ENCODE measurements at places on chromosomes 16 and 17.

DNA sequence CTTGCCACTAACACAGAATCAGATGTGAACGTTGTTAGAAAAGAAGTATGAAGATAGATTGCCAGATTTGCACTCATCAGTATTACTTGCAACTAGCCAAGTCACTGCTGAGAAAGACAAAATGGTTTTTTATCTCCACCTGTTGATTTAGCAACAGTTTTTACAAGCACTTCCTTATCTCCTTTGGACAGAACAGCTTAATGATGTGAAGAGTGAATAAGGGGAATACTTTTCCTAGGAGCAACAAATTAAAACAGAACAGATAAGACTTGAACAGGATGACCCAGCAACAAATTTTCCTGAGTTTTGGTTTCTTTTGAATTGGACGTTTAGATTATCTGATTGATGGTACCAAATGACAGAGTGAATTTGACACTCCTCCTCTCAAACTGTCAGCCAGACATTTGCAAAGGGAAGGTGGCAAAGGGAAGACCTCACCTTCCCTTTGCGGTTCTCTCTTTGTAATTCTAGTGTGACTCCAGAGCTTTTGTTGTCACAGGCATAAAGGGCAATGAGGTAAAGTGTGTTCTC, 130.6 kb downstream of the NLK start:
- DNase-seq = no peak

GRCh38 chr16:57993438-57993837, 7.0 kb downstream of the ZNF319 start:
- no peak for DNase-seq

GRCh38 chr16:58931436-58931835, 197.3 kb upstream of the GOT2 start:
- DNase-seq = no peak

- DNase-seq = no peak
Observed at GRCh38 chr17:7222093-7222971, 2.6 kb downstream of the ACADVL start.

DNA sequence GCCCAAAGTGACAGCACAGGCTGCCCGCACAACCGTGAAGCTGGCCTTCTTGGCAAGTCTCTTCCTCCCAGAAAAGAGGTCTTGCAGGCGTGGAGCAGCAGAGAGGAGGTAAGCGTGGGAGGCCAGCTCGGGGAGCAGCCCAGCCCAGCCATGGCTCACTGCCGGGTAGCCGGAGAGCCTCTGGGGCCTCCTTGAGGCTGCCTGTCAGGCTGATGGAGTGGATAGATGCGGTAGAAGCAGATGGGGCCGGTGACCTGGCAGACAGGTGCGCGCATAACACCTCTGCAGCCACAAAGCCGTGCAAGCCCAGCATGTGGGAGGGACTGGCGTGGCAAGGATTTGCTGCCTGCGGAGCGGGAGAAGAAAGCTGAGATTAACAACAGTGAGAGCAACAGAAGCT, 17.1 kb upstream of the DOK4 start:
- no peak for DNase-seq

DNA sequence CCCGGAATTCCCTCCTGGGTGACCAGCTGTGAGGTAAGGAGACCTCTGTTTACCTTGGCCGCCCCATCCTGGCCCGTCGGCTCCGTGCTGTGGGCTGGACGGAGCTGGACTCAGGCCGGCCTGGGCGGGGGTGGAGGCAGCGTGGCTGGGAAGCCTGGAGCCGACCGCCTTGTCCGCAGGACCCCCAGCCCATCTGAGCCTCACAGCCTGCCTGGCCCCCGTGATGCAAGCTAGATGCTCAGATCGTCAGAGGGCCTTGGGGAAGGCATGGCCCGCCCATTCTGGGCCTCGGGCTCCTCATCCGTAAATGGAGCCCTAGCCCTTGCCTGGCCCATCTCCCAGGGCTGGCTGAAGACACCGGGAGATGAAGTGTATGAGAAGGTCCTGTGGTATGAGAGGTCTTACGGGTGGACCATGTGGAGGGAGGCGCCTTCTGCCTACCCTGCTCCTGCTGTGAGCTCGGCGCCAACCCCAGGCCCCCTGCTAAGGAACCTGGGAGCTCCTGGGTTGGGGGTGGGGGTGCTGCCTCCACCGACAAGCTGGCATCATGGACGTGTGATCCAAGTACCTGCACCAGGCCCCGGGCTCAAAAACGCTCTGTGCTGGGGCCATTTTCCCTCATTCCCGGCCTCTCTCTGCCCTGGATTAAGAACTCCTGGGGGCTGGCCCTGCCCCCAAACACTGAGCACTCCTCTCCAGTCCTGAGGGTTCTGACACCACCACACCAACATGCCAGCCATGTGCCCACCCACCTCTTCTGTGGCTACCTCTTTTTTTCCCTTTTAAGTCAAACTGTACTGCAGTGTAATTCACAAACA, 5.4 kb upstream of the P2RX1 start:
- no peak for DNase-seq

DNA sequence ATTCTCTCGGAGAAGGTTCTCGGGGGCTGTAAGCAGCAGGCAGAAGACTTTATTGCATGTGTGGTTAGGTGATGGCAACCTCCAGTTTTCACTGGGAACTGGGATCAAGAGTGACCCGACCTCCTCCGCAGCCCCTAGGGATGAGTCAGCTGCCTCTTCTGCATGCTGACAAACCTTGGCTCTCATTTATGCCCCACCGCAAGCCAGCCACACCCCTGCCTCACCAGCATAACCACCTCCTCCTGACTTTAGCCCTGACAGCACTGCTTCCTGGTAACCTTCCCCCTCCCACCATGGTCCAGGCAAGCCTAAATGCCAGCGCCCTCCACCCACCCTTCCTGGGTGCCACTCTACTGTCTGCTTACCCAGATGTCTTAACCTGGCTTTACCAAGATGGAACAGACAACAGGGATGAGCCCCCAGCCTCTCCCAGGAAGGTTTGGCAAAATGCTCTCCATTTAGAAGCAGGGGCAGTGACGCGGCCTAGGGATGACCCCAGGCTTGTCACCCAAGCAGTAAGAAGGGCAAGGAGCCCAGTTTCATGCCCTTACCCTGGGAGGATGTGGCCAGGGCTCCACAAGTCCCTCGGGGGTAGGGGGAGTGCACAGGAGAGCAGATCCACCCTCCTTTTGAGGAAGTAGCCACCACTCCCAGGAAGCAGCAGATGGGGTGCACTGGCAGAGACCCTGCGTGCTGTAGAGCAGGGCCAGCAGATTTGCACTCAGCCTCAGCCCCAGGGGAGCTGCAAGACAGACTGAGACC, 73.5 kb downstream of the GOSR1 start:
- peak; percentile 11 for DNase-seq

GRCh38 chr16:48393485-48394354, 8.5 kb upstream of the SIAH1 start:
- no peak for DNase-seq

DNA sequence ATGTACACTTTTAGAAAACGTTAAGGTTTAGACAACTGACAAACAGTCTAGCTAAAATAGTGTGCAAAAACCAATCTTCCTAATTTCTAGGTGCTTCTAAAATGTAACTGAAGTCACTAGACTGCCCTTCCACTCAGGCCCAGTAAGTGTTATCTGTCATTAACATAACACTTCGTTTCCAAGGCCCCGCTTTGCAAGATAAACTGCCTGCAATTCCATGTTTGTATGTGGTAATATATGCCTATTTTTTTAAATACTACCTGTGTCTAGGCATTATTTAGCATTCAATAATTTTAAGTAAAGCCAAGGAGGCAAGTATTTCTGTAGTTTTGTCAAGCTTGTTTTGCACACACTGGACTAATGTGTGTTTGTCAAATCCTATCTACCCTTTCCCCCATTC, 3.2 kb downstream of the USP32 start:
- DNase-seq = no peak

- no peak for DNase-seq
Observed at GRCh38 chr17:71593078-71593477, 527.7 kb upstream of the SOX9 start.

- DNase-seq = no peak
Observed at GRCh38 chr17:40664582-40665333, at the start of gene KRT222. Gene KRT222, minus strand, starts transcription at chr17:40665177. Its CDS starts 78 bp downstream, at chr17:40665099.

- no peak for DNase-seq
Observed at GRCh38 chr17:4475001-4475400, 23.7 kb upstream of the SPNS2 start.

- DNase-seq = no peak
Observed at GRCh38 chr16:1330260-1330914, 3.1 kb upstream of the BAIAP3 start.

DNA sequence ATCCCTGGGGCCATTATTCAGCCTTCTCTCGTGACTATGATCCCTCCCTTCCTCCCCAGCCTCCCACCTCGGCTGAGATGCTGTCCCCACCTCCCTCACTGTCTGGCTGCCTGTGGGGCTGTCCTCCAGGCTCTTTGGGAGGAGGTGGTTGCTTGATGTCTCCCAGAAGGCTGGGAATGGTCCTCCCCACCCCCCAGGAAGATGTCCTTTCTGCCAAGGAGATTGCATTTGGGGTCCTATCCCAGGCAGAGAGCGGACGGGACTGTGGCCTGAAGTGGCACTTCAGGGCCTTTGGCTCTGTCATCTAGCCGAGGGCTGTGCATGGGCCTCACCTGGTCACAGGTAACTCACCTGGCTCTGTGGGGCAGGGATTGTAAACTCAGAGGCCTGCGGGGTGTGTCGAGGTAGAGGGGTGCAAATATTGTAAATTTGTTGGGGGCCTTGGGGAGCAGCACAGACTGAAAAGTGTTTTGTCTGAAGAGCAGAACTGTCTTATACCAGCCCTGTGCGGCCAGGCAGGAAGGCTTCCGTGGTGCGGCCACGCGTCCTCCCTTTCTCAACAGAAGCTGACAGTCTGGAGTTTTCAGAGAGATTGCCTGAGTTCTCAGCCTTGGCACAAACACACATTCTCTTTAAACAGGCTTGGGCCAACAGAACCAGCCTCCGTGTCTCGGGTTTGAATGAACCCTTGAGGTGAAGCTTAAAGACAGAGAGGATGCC, 177.9 kb downstream of the SEC14L1 start:
- DNase-seq = peak; percentile 61

GRCh38 chr16:23148166-23148512, 1.1 kb downstream of the USP31 start:
- no peak for DNase-seq

DNA sequence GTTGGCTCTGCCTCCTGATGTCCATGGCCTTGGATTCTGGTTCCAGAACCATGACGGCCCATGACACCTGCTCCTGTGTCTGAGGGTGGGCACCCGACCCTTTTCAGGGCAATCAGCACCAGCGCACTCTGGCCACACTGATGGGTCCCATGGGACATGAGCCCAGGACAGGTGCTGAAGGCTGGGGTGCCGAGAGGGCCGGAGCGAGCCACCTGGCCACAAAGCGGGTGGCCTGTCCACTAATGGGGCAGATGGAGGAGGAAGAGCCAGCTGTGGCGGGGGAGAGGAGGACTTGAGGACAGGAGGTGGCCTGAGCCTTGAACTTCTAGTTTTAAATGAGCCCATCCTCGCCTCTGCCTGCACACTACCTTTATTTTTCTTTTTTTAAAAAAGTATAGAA, 31.2 kb upstream of the MTSS2 start:
- no peak for DNase-seq

DNA sequence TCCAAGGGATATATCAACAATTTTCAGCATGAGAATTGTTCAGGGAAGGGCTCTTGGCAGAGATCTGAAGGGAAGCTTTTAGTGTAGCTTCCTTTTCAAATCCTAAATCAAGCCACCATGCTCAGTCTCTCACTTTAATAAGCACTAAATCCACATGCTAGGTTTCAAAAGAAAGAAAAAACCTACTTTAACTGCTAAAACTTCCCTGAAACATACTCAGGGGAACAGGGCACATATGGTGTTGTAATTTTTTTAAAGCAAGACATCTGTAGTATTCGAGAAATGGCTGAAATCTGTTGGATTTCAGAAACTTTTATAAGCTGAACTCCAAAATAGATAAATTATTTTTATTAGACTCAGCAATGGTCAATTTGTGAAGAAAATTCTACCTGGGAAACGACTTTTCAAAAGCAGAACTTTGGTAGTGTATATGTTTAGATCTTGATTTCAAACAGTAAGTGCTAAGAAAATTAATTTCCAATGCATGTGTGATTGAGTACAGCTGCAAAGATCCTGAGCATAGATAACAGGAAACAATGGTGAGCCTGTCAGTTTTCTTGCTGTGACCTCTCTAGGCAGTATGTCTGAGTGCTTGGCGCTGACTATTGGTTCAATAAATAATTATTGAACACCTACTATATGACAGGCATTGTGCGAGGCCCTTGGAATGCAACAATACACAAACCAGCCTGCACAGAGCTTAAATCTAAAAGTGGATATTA, 804.5 kb upstream of the SOX9 start:
- no peak for DNase-seq

- DNase-seq = no peak
Observed at GRCh38 chr16:15946257-15947044, 3.0 kb upstream of the ABCC1 start.

DNA sequence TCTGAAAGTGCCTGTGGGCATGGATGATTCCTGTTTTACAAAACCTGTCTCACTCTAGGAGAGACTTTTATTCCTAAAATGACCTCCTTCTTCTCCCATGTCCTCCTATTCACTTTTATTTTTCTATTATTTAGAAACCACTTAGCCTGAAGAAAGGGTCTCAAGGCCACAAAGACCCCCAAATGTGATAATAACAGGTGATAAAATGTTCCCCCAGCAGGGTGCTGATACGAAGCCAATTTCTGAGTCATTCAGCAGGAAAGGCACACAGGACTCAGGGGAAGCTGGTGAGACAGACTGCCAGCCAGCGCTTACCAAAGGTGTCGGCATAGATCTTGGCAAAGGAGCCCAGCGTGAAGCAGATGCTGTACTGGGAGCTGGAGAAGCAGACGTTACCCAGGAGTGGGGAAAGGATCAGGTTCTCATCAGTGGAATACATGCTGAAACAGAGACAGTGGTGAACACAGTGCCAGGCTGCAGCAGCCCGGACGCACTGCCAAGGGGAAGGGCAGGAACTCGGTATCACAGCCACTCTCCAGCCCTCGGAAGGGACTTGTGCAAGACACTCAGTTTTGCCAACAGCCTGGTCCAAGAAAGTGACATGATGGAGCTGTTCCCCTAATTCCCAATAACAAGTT, 24.6 kb downstream of the HIGD1B start:
- no peak for DNase-seq

DNA sequence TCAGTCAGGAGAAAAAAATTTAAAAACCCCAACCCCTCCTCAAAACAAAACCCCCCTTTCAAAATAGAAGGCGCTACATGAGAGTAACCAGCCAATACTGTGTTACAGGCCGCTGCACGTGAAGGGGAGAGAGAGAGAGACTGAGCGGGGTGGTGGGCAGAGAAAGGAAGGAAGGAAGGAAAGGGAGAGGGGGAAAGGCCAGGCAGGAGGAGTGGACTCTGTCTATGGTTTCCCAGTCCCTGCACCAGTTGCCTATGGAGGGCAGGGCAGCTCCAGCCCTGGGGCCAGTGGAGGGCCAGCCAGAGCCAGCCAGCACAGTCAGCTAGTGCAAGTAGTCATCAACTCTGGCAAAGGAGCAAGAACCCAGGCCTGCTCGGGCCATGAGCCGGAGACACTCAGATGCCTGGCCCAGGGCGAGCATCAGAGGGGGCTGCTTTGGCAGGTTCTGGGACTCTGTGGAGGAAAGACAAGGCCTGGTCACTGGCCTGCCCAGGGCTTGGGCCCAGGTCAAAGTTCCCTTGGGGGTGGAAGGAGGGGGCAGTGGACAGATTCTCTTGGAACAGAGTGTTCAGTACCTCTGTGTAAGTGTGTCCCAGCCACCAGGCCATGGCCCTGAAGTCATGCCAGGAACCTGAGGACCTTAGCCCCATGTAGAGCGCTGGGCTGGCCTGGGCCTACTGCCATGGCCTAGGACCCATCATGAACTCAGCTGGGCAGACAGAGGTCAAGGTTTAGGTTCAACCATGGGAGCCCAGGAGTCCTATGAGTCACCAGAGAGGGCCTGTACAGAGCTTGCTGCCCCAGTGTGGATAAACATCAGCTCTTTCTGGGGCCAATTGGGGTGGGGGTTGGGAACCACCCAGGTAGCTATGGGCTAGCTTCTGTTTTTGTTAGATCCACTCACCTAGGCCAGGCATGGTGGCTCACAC, 7.3 kb upstream of the GFOD2 start:
- DNase-seq = no peak

Measured in CD14-positive monocyte (primary cell).